ENCODE measurements at places on chromosomes 4 and X. TPM values are rescaled to one million over a fixed set of nuclear protein-coding genes. Genes with fewer than 3 reads are reported as not detected.

Gene HMGB3
- total RNA-seq: 27.3 TPM

Gene USP11
- total RNA-seq: 13.2 TPM

Gene C1QTNF7
- total RNA-seq: 0.52 TPM

Gene TLR1
- total RNA-seq: 2.7 TPM

Gene LINC00632
- total RNA-seq: 3.1 TPM

Gene RIPPLY1
- not detected for total RNA-seq

Gene GIMD1
- total RNA-seq: not detected

Gene GAGE2A
- not detected for total RNA-seq

Gene TMEM47
- total RNA-seq: 0.92 TPM

Gene ANKRD17
- total RNA-seq: 38.9 TPM

Gene MAGEB2
- not detected for total RNA-seq

Data from esophagus mucosa (tissue), 1 donor.